NCI-H2081 (cell line): ENCODE measurements at places on chromosomes 5 and 9.

DNA sequence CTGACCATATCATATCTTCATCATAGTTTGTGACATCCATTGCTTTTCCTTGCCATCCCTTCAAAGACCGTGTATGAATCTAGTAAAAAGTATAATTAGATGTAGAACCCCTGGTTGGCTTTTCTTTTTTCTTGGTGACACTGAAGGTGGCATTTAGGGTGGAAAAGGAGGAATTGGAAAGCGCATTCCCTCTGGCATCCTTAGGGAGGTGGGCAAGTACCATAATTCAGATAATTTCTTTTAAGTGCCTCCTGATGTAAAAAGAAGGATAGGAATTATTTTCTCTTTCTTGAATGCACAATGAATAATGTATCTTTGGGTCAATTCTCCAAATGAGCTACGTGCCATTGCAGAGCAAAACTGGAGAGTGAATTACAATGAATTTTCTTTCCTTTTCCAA, 73.2 kb upstream of the SMARCA2 start:
- no peak for DNase-seq

DNA sequence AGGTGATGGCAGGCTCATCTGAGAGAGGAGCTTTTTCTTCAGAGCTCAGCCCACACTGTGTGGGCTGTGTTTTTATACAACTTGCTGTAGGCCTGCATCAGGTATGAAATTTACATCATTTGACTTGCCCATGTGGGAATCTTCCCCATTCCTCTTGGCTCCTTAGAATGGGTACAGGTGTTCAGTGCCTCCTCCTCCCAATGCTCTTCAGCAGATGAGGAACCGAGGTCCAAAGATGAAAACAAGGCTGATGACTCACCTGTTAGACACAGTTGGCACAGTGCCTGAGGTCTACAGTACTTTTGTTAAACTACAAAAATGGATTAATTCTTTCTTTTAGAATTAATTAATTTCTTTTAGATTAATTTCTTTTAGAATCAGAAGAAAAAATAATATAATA, 20.8 kb downstream of the PAPPA start:
- no peak for DNase-seq

DNA sequence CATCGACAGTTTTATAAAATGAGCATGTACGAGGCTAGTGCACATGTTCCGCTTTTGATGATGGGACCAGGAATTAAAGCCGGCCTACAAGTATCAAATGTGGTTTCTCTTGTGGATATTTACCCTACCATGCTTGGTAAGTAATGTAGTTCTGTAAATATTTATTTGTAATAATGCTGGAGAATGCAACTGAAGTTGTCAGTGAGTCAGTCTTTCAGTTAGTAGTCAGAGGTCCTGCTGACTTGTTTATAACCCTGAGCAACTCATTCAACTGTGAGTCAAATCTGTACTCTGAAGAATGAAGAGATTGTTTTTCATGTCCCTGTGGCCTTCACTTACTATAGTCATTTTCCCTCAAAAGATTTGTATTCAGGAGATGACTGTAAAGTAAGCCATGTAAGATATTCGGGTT, 28.4 kb upstream of the GPR150 start:
- DNase-seq = no peak

DNA sequence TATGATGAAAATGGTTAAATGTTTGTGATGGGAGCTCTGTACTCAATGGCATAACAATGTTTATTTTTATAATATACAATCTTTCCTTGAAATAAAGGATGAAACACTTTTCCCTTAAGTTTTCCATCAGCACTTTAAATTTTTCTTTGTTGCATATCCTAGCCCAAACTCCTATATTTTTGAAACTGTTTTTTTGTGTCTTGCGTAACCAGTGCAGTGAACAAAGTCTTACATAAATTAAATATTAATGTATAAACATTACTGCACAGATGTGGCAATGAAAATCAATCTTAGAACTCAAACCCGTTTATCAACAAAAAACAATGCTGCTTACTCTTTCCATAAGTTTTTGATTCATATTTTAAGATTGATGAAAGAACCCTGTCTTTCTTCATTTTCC, 34.1 kb upstream of the IL31RA start:
- DNase-seq = no peak

GRCh38 chr9:115921301-115921700, 232.3 kb upstream of the PAPPA start:
- DNase-seq = no peak

DNA sequence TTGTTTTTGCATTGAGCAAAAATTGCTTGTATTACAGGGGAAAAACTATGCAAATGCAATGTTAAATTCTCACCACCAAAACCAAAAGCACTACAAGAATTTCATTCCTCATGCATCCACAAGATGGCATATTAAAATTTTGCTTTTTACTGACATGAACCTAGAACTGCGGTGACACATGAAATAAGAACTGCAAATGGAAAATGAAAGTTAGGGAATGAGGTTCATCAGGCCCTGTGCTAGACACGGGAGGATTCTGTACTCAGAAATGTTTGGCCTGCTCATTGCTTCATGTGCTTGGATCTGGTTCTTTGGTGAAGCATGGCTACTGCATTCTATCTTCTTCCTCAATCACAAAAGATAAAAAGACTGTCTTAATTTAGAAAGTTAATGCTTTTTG, 9.1 kb upstream of the RFK start:
- peak; percentile 20 for DNase-seq

DNA sequence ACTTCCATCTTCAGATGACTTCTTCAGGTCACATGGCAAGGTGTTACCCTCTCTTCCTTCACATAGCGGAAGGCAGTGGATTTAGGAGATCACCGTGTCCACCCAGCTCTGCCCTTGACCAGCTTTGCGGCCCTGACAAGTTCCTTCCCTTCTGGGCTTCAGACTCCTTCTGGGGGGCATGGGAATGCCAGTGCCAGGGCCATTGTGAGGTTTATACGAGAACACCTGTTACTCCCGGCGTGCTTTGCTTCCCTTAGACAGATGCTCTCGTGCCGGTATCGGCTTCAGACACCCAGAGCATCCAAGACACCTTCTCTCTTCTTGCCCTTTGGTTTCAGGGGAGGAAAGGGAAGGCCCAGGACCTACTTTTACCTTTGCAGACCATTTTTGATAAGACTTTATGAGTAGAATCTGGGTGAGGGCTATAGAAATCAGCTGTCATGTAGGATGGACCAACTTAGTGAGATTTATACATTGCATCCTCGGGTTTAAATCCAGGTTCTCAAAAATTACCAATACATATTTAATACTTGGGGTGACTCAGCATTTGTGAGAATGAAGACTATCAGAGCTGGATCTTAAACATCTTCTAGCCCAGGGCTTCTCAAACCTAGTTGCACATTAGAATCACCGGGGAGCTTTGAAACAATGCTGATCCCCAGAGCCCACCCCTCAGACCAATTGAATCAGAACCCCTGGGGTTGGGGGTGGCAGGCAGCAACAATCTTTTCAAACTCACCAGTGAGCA, 138.2 kb downstream of the MVB12B start:
- DNase-seq = no peak

DNA sequence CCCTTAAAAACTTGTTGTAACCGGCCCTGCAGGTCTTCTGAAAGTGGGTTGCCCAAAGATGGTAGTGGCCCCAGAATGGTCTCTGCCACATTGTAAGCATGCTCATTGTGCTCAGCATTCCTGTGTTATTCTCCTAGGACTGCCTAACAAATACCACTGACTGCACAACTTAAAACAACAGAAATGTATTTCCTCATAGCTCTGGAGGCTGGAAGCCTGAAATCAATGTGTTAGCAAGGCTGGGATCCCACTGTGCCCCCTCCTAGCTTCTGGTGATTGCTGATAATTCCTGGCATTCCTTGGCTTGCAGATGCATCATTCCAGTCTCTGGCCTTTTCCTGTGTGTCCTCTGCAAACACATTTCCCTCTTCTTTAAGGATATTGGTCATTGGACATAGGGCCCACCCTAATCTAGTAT, 3.4 kb upstream of the GCNT4 start:
- DNase-seq = no peak

DNA sequence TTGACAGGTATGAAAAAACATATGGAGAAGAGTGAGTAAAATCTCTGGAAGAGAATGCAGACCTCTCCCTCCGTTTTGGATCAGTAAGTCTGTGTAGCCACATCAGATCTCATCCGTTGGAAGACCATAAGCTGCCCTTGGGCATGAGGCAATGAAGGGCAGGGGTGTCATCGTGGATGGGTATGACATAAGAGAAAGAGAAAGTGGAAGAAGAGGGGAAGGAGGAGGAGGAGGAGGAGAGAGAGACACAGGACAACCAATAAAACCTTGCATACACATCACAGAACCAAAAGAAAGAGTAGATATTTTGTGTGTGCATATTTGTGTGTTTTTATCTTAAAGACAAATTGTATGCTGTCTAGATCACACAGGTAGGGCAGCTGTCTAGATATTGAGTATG, 50.7 kb downstream of the PRRC1 start:
- DNase-seq = no peak

DNA sequence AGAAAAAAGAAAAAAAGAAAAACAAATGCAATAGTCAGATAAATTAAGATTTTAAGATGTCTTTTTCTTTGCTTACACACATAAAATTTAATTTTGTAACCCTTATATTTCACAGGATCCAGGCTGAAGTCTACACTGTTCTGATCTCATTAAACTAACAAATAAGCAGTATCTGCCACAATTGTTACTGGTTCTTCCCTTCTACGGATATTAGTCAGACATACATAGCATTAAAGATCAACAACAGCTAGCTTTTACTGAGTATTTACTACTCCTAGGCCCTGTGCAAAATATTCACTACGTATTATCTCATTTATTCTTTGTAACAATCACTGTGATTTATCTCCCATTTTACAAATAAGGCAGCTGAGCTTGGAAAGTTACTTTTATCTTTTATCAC, 34.9 kb downstream of the GNAQ start:
- no peak for DNase-seq

DNA sequence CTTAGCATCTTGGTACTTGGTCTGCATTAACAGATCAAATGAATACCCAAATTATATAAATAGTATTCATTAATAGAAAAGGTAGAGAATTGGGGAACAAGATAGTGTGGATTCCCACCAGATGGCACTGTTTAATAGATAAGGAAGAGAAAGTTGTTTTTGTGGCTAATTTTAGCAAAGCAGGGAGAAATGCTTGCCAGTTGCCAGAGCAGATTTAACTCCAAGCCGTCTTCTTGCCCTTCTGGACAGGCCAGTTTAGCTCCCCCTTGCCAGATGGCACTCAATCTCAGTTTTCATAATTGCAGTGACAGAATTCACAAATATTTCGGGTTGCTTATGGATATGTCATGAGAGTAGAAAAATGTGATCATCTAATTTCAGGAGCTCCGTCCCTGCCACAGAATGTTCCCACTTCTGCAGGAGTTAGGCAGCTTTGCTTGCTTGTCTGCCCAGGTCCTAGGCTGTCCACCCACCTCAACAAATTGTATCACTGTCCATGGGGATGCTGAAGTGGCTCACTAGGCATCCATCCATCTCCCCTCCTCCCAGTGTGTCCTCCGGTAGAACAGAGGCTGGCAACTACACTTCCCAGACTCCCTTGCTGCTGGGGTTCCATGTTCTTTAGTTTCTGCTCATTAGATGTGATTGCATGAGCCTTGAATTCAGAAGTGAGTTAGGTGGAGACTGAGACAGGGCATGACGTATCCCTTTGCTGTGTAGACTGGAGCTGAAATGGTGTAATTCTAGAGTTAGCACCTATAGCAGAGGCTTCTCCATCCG, 11.8 kb upstream of the HEXB start:
- DNase-seq = peak; percentile 13

DNA sequence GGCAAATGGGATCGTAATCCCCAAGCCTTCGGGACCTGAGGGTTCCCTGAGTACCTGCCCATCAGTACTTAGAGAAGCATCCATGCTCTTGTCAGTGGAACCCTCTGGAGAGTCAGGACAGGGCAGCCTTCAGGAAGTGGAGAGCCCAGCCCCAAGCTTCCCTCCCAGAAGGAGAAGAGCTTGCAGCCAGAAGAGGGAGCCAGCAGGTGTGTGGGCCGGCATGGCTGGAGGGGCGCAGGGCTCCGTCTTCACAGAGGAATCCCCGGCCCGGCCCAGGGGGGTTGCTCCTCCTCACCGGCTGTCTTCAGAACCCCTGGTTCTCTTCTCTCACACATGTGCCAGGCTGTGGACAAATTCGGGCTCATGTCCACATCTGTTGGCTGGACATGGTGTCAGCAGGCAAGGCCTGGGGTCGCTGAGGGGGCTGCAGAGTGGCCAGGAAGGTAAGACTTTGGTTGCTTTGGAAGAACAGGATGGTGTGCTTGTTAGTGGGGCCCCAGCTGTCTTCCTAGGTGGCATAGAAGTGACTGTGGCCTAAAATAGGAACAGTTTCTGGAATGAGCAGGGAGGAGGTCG, 58.9 kb upstream of the RXRA start:
- no peak for DNase-seq

GRCh38 chr9:120628207-120628924, 48.4 kb upstream of the CDK5RAP2 start:
- no peak for DNase-seq

DNA sequence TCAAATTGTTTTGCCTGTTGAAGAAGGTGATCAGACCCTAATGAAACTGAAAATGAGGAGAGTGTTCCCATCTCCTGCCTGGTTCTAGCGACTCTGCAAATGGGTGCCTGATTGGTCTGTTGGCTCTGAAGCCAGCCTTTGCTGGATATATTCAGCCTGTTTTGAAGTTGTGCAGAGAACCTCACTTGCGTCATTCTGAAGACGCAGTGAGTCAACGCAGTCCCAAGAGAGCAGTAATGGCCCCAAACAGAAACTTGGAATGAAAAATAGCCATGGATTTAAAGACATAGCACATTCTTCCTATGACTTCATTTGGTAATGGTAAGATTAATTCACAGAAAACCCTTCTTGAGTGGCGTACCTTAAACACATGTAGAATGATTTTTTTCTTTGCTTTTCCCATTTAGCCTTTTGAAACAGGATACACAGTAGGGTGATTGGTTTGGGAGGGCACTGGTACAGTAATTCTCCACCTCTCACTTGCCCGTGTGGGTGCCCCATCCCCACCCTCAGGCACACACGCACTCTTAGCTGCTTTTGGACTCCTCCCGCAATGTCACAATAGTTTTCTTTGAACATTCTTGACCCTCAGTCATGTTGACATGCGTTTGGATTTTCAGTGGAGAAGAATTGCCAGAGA, 54.1 kb upstream of the ABL1 start:
- no peak for DNase-seq

DNA sequence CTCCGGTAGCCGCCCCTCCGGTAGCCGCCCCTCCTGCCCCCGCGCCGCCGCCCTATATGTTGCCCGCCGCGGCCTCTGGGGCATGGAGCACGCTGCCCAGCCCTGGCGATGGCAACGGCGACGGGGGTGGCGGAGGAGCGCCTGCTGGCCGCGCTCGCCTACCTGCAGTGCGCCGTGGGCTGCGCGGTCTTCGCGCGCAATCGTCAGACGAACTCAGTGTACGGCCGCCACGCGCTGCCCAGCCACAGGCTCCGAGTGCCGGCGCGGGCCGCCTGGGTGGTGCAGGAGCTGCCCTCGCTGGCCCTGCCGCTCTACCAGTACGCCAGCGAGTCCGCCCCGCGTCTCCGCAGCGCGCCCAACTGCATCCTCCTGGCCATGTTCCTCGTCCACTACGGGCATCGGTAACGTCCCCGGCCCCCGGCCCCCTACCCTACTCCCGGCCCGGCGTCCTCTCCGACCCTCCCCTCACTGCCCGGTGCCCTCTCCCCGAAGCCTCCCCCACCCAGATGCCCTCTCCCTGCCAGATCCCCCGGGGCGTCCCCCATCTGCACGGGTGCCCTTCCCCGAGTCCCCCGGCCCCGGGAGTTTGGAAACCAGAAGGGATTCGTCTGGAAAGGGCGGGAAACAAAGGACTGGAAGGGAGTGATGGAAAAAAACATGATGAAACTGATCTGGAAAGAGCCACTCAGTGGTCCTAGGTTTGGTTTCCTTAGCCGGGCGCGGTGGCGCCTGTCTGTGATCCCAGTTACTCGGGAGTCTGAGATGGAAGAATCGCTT, 417 bp downstream of the SRD5A1 start:
- peak; percentile 82 for DNase-seq
